ENCODE measurements at places on chromosomes 5 and 9. TPM values are rescaled to one million over a fixed set of nuclear protein-coding genes. Genes with fewer than 3 reads are reported as not detected.

GARIN3 gene
- polyA plus RNA-seq = not detected

CSF1R gene
- 0.29 TPM for polyA plus RNA-seq

MAST4 gene
- 2.9 TPM for polyA plus RNA-seq

ABCA1 gene
- polyA plus RNA-seq = 27.4 TPM

PHF24 gene
- polyA plus RNA-seq = 0.02 TPM

ITGA1 gene
- polyA plus RNA-seq = 35.2 TPM

MEF2C gene
- 1.6 TPM for polyA plus RNA-seq

All from BJ (cell line).